ENCODE measurements at places on chromosomes 16 and 17. TPM values are rescaled to one million over a fixed set of nuclear protein-coding genes. Genes with fewer than 3 reads are reported as not detected.

DNA sequence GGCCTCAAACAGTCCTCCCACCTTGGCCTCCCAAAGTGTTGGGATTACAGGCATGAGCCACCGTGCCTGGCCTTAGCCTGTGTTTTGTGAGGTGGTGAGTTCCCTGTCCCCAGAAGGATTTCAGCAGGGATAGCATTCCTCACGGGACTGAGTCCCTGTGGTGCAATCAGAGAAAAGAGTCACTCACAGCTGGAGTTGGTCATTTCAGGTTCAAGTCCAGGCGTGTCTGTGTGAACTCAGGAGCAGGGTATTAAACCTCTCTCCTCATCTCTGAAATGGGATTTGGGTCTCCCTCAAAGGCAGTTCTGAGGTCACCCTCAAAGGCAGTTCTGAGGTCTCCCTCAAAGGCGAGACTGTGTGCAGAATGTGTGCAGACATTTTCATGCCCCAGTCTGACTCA, 28.6 kb downstream of the NPTX1 start:
- DNase-seq, result no peak

DNA sequence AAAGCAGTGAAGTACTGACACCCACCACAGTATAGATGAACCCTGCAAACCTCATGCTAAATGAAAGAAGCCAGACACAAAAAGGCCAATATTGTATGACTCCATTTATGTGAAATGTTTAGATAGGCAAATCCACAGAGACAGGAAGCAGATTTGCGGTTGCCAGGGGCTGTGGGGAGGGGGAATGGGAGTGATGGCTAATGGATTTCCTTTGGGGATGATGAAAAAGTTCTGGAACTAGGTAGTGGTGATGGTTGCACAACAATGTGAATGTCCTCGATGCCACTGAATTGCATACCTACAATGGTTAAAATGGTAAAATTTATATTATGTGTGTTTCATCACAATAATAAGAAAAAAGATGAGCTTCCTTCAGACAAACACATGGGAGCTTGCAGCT, 28.4 kb upstream of the WFIKKN2 start:
- no peak for DNase-seq

- no peak for DNase-seq
Observed at GRCh38 chr17:3890878-3891219, 2.0 kb downstream of the CAMKK1 start.

GRCh38 chr16:24075931-24076716, 180.0 kb upstream of the CACNG3 start:
- DNase-seq, result no peak

- no peak for DNase-seq
Observed at GRCh38 chr16:22315979-22316378, 18.8 kb downstream of the POLR3E start.

Gene PTGES3L
- total RNA-seq, result 37.3 TPM

Gene SCIMP
- total RNA-seq, result 0.89 TPM

Gene SLC47A1
- total RNA-seq, result 0.71 TPM

Gene DCUN1D3
- 7.8 TPM for total RNA-seq
